ENCODE measurements at places on chromosomes 1 and 21.

GRCh38 chr1:195979646-195980045 is 628.6 kb downstream of the KCNT2 start:
- no peaks in the 10 kb centered on the region for H3K36me3 ChIP-seq
- H3K27me3 ChIP-seq = no peaks in the 10 kb centered on the region
- DNase-seq = no peak
- no peak overlapping the region for H3K27ac ChIP-seq
- H3K4me1 ChIP-seq = no peaks in the 10 kb centered on the region

DNA sequence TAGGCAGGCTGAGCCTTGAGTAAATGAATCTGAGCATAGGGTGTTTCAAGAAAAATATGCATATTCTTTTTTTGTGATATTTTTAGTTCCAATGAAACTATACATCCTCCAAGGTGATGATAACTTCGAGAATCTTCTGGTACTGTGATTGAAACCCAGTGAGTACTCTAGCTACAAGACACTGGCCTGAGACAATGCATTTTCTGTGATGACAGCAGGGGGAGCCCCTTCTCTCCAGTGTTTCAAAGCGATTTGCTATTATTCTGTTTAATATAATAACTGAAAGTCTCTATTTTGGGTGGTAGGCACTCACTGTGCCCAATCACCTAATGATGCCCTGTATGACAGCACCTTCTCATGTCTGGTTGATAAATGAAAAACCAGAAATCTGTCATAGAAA is 12.1 kb downstream of the IRF2BP2 start:
- peaks cover 50% of the 10 kb centered on the region for H3K4me1 ChIP-seq
- no peaks in the 10 kb centered on the region for H3K27me3 ChIP-seq
- peaks cover 40% of the 10 kb centered on the region for H3K36me3 ChIP-seq
- no peak overlapping the region for H3K4me3 ChIP-seq
- no peak overlapping the region for H3K27ac ChIP-seq

DNA sequence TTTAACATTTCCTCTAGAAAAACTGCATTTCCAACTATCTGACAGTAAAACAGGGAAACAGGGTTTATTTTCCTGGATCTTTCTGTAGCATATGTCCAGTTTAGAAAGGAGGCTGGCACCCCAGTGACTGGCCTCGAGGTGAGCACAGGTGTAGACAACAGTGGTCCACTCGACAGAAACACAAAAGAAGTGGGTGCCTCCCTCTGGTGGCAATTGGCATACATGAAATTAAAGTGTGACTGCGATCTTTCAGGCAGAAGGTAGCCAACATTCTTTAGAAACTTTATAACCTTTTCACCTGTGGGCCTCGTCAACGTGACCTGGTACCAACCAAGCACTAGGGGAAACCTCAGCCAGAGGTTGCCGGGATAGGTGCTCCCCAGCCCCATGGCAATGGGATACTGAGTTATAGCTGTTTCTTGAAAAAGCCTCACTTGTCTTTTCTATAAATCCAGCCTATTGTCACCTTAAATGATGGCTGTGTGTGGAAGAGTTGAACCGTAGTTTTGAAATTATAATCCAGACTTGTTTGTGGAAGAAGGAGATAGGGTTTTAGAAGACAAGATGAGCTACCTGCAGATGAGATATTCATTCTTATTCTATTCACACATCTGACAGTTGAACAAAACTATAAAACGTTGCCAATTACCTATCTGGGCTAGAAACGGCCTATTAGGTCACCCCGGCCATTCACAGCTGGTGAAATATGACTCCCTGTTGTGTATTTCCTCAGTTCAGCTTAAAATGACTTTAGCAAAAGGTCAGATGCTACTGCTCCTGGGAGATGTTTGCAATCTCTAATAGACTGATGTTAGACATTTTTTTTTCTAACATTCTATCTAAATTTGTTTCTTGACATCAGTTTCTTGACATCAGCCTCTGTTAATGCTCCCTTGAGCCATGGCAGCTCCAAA is 44.3 kb downstream of the PCP4 start:
- no peaks in the 10 kb centered on the region for H3K36me3 ChIP-seq
- H3K4me3 ChIP-seq = no peak overlapping the region
- H3K27me3 ChIP-seq = no peaks in the 10 kb centered on the region

- no peak overlapping the region for H3K27ac ChIP-seq
- H3K27me3 ChIP-seq = no peaks in the 10 kb centered on the region
- H3K4me3 ChIP-seq = no peak overlapping the region
- peak; percentile 22 for DNase-seq
- peaks cover 18% of the 10 kb centered on the region for H3K4me1 ChIP-seq
- H3K36me3 ChIP-seq = peaks cover 26% of the 10 kb centered on the region
Measured at GRCh38 chr1:150235294-150235851, 539 bp downstream of the ANP32E start.

DNA sequence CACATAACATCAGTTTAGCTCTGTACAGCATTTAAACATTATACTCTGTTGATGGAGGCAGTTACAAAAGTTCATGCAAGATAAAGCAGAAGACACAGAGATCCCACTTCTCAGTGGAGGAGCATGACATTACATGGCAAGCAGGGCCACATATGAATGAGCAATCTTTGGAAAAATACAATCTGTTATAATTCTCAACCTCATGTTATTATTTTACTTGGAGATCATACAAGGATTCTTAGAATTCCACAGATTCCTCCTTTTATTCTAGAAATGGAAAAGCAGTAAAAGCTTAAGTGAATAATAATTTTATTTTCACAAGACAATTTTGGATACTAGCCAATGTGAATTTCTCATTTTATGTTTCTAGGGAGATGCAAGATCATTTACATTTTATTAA is 66.6 kb downstream of the IFI44 start:
- H3K4me1 ChIP-seq = no peaks in the 10 kb centered on the region
- no peak overlapping the region for H3K4me3 ChIP-seq
- peaks cover 11% of the 10 kb centered on the region for H3K27me3 ChIP-seq
- DNase-seq = no peak
- H3K27ac ChIP-seq = no peak overlapping the region

DNA sequence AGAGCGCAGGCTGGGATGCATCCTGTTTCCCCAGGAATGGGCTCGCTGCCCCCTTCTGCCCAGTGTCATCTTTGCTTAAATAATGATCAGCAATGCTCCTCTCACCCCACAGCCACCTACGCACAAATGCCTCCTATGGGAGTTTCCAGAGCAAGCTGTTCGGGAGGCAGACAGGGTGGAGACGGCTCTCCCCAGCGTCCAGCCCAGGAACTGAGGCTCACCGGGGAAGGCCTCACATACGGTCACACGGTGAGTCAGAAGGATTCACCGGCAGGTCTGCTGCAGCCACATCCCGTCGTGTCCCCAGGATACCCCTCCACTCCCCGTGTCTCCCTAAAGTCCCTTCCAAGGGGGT is 40.3 kb upstream of the RUNX3 start:
- peaks cover 74% of the 10 kb centered on the region for H3K4me1 ChIP-seq
- H3K27me3 ChIP-seq = no peaks in the 10 kb centered on the region
- no peak for DNase-seq
- peaks cover 15% of the 10 kb centered on the region for H3K36me3 ChIP-seq
- peak overlapping the region; percentile 26 for H3K27ac ChIP-seq
- H3K4me3 ChIP-seq = no peak overlapping the region
